GDM1 (cell line): ENCODE measurements at places on chromosomes 1 and 21.

DNA sequence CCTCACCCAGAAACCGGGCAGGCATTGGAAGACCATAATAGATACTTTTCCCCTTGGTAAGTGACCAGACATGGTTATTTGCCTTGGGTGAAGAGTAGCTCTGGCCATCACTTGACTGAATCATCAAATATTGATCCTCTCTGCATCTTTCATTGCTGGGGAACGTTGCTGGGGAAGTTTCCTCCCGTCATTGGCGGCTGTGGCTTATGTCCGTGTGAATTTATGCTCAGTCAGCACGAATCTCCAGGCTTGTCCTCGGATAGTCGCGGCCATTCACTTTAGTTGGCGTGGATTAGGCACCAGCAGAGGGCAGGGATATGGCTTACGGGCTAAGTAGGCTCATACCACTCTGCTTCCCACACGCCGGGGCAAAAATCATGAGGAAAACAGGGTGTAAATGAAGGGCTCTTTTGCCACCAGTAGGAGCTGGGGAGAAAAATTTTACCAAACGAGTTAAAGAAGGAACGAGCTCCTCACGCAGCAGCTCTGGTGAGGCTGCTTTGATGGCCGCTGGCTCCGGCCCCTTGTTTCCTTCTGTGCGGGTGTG is 473.4 kb downstream of the CAMTA1 start:
- no peak for DNase-seq

DNA sequence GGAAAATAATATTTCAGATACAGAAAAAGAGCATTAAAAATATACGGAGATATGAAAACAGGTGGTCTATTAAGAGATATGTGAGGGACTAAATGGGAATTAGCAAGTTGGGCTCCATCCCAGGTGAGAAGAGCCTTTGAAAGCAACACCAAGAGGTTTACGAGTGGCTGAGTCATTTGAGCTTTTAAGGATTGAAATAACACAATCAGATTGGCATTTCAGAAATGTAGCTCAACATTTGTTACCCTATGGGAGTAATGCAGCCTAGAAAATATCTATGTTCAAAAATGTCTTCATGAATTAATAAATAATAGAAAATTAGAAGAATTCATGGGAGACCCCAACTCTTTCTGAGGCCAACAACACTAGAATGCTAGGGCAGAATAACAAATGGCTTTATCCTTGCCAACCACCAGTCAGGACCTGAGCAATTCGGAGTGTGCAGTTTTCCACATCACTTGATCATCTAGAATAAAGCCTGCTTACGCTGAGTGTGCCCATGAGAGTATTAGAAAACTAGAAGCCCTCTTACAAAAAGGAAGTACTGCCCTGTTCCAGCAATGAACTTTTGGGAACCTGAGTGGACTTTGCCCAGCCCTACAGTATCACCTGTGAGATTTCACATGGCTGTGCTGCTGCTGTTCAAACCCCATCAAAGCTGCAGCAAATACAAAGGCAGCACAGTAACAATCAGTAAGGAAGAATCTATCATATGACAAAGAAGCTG is 538.0 kb upstream of the CAMK1G start:
- DNase-seq: no peak

DNA sequence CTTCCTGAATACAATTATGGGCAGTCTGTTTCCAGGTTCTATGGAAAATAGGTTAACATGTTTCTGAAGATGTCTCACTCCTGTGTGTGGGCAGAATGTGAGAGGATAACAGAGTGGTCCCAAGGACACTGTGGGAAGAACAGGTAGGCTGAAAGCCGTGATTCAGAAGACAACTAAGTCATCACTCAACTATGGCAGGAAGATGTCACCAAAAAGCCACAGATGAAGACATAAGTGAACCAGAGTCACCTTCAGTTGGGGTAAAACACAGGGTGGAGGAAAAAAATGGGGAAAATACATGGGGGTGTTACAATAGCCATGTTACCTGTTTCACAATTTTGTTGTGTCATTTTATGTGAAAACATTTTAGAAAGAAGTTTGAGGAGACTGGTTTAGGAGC is 75.1 kb downstream of the UCHL5 start:
- no peak for DNase-seq

DNA sequence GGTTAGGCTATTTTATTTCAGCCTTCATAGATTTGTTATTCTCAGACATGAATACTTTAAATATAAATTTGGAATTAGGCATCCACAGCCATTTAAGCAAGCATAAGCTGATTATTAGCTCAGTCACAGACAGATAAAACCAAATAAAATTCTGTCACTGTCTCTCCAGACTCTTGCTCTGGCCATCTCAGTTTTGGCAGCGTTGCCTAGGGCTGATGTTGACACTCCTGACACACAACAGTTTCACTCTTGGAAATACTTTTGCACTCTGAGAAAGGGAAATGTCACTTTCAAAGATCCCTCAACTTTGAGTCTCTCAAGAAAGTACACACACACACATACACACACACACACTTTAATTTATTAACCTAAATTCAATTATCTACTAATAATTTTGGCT is 372.7 kb downstream of the BRINP3 start:
- DNase-seq: no peak

GRCh38 chr1:234987415-234988154 is 141.1 kb downstream of the TOMM20 start:
- no peak for DNase-seq

DNA sequence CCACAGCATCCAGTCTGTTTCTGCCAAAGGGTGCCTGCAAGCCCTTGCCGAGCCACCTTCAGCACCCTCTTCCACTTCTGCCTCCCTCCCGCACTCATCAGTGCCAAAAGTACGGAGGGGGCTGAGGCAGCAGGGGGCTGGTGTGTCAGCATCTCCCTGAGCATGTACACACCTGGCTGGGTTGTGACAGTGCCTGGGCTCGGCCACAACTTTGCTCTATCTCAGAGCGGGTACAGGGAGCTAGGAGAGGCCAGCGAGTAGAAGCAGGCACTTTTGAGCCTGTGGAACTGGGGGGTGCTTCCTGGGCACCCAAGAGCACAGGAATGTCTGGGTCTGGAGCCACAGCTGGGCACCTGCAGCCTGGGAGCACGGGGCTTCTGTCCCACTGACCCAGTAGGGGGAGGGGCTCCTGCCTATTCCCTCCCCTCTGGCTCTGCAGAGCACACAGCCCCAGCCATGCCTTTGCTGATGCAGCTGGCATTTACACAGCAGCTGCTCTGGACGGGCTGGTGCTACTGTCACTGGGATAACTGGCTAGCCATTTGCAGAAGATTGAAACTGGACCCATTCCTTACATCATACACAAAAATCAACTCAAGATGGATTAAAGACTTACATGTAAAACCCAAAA is 319.8 kb upstream of the RRP15 start:
- no peak for DNase-seq

- DNase-seq: no peak
Measured at GRCh38 chr1:91402023-91402422, 2.6 kb downstream of the HFM1 start.

DNA sequence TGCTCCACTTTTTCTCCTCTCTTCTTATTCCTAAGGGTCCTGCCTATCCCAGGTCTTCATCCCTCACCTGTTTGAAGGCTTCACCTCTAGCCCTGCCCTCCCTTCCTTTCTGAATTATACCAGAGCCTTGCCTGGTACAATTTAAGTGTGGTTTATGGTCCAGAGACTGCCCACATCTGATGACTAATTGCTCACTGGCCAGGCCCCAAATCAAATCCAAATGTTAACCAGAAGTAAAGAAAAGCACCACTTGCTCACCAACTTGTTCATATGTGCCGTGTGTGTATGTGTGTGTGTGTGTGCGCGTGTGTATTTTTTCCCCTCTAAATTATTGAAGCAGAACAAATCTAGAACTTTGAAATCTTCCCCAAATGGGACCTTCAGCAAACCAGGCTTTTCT is 26.4 kb downstream of the MYOM3 start:
- no peak for DNase-seq

- no peak for DNase-seq
Measured at GRCh38 chr1:207029701-207030521, 2.6 kb downstream of the C1orf116 start.

- DNase-seq: peak; percentile 62
Measured at GRCh38 chr1:206489980-206490770, 17.2 kb upstream of the RASSF5 start.

- DNase-seq: peak; percentile 37
Measured at GRCh38 chr1:16440131-16440469, 424 bp upstream of the NECAP2 start.

GRCh38 chr1:231869364-231869763 is 242.8 kb downstream of the DISC1 start:
- peak; percentile 8 for DNase-seq

- no peak for DNase-seq
Measured at GRCh38 chr1:204188959-204189639, 7.2 kb downstream of the KISS1 start.

DNA sequence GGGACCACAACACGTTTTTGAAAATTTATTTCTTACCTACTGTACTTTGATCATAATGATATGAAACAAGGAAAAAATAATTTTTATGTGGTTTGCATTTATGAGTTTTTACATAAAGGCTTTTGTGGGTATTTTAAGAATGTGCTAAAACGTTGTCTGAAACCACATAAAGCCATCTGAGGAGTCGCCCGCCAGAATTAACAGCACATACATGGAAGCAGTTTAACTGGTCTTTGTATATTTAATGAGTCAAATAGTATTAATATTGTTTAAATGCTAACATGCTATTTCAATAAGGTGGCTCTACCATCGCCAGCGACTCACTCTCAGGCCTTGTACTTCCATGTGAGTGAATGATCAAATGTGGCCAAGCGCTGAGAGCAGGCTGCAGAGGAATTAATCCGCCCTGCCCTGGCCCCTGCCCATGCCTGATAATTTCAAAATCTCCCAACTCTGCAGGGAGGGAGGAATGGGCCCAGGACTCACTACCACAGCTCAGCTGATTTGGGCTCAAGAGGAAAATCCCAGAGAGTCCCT is 49.6 kb downstream of the SLC66A1 start:
- DNase-seq: no peak

DNA sequence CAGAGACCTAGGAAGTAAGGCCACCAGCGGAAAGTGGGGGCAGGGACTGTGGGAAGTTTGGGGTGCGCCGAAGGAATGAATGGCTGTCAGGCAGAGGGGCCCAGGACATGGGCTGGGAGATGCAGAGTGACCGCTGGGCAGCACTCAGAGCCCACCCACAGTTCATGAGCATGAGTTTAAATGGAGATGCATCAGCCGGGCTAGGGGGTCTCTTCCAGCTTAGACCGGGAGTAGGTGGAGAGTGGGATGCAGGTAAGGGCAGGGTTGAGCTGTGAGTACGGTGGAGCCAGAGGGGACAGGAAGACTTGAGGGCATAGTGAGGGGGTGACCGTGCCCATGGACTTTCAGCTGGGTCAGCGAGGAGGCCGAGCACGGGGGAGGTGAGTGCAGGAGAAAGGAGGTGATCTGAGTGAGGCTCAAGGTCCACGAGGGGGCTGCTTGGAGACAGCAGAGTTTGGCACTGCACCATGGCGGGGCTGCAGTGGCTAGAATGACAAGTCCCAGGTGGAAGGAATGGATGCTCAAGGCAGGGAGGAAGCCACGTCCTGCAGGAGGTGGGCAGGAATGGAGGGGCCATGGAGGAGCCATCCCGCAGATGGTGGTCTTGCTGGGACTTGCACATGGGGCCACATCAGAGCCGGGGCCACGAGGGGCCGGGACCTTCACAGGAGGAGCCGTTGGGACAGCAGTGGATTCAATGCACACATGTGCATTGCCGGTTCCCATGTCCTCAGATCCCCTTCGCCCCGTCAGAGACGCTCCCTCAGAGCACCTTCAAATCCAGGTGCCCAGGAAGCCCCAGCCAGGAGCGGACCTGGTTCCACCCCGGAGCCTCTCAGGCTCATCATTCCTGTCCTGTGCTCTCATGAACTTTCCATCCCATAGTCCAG is 34.9 kb downstream of the UBASH3A start:
- DNase-seq: no peak

DNA sequence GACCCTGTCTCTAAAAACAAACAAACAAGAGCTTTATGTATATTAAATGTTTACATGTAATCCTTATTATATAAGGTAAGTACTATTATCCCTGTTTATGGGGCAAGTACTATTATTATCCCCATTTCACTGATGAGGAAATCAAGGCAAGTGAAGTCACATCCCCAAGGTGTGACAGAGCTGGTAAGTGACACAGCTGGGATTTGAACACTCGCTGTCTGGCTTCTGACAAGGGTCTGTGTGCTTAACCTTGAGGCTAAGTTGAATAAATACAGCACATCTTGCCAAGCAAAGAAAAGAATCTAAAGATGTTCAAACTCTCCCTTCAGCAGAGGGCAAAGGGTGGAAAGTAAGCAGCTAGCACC is 167.9 kb upstream of the IRF2BP2 start:
- no peak for DNase-seq

DNA sequence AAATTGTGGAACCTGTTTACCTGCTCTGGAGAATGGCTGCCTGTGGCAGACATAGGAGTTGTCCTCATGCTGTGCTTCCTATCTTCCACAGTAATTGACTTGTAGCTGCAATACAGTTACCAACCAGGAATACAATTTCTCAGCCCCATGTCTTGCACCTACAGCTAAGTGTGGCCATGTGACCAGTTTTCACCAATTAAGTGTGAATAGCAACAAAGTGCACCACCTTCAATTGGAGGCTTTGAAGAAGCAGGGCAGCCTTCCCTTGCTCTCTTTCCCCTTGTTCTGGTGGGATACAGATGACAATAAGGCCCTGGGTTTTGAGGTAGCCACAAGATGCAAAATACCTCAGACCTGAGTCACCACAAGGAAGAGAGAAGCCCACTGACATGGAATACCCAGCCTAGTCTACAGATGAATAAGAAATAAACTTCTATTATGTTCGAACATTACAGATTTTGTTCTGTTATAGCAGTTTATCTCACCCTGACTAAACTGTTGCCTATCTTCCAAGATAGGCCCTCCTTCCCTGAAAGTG is 70.2 kb upstream of the S1PR1 start:
- DNase-seq: no peak

GRCh38 chr1:84687714-84688462 is 2.4 kb downstream of the SSX2IP start:
- DNase-seq: no peak

DNA sequence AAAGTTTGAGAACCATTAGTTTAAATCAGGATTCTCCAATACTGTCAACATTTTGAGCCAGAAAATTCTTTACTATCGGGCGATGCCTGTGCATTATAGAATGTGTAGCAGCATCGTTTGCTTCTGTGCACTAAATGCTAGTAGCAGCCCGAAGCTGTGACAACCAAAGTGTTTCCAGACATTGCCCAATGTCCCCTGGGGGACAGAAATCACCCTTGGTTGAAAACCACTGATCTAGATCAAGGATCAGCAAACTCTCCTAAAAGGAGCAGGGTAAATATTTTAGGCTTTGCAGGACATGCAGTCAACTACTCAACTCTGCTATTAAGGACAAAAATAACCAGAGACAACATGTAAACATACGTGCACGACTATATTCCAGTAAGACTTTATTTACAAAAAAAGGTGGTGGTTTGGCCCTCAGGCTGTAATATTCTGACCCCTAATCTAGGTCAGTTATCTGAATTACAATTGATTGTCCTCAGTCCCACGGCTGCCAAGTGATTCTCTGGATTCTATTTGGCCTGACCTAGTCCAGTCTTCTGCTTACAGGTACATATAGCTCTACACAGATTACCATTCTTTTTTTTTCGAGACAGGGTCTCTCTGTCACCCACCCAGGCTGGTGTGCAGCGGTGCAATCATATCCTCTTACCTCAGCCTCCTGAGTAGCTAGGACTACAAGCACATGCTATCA is 10.6 kb downstream of the FAF1 start:
- no peak for DNase-seq
